ENCODE measurements at places on chromosomes 5 and 9.

DNA sequence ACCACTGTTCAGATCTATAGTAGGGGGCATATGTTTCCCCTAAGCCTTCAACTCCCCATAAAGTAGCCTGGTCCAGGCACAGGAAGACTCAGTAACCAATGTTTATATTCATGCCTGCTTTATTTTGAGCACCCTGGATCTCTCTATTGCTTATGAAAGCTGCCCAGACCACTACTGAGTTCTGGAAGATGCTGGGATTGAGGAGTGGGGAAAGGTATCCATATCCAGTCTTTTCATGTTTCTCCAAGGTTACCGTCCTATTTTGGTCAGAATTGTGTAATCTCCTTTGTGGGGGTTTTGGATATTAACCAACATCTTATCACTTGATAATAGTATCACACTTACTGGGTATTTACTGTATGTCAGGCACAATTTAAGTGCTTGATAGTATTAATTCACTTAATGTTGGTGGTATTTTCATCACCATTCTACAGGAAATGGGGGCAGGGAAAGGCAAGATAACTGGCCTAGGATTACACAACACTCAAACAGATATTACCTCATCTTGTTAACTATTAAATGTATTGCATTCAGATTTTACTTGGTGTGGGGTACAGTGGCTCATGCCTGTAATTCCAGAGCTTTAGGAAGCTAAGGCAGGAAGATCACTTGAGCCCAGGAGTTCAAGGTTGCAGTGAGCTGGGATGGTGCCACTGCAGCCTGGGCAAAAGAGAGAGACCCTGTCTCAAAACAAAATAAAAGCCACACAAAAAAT lies 36.3 kb downstream of the RUSC2 start:
- peak; percentile 67 for DNase-seq

GRCh38 chr5:22673131-22673530 lies 180.0 kb downstream of the CDH12 start:
- no peak for DNase-seq

- DNase-seq: no peak
Measured at GRCh38 chr5:77867914-77868313, 91.8 kb upstream of the TBCA start.

- no peak for DNase-seq
Measured at GRCh38 chr9:37806271-37806670, 5.7 kb downstream of the DCAF10 start.

DNA sequence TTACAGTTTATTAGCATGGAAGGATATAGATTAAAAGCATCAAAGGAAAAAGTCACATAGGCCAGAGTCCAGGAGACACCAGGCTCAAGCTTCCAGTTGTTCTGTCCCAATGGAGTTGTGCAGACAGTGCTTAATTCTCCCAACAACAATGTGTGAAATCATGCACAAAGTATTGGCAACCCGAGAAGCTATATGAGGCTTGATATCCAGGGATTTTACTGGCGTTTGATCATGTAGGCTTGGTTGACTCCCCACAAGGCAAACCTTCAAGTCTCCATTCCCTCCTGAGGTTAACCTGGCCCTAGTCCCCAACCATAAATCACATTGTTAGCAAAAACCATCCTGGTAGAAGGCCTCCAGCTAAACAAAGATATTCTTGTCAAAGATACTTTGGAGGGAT lies 141.5 kb downstream of the ADAMTS19 start:
- no peak for DNase-seq

DNA sequence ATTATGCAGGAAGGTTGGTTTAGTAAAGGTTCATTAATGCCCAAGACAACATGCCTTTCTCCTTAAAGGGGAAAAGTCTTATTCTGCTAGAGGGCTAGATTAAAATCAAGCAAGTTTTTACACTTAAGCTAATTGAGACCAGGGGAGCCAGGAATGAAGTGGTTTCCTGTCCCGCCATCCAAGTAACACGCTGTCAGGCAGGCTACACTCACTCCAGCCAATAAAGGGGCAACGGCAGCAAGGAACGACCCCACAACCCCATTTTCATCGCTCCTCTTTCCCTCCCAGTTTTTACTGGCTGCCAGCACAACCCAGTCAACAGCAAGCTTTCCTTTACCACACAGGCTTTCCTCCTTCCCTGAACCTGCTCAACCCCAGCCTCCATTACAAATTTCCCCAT lies 225.1 kb downstream of the DCP2 start:
- no peak for DNase-seq

DNA sequence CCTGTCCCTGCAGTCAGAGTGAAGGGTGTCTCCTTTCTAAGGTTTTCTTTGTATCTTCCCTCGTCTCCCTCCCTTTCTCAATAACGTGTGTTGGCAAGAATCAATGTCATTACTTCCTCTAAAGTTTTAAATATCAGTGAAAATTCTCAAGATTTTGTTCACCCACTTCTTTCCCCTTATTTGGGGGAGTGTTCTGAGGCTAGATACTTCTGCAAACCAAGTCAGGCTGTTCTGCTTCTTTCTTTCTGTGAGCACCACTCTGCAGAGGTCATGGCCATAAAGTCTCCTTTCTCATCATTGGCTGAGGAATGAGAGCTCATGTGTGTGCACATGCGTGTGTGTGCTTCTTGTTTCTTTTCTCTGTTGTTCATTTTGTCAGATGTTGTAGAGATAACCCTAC lies 26.6 kb upstream of the SPATA31C2 start:
- DNase-seq: no peak

- no peak for DNase-seq
Measured at GRCh38 chr9:105833271-105833975, 139.1 kb downstream of the TMEM38B start.

DNA sequence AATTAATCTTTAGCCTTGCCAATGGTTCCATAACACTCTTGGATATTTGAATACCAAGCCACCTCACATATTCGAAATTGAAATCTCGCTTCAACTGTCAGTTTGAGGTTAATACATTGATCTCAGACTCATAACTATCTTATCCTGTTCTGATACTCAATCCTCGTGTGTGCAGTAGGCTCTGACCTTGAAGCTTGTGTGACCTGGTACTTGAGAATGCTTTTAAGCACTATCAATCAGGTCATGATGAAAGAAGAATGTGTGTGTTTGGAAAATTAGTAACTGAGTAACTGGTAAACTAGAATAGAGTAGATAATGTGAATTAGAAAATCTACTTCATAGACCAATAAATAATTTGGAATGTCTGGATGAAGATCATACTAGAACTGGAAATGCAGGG lies 1266.7 kb downstream of the MAT2B start:
- DNase-seq: no peak

DNA sequence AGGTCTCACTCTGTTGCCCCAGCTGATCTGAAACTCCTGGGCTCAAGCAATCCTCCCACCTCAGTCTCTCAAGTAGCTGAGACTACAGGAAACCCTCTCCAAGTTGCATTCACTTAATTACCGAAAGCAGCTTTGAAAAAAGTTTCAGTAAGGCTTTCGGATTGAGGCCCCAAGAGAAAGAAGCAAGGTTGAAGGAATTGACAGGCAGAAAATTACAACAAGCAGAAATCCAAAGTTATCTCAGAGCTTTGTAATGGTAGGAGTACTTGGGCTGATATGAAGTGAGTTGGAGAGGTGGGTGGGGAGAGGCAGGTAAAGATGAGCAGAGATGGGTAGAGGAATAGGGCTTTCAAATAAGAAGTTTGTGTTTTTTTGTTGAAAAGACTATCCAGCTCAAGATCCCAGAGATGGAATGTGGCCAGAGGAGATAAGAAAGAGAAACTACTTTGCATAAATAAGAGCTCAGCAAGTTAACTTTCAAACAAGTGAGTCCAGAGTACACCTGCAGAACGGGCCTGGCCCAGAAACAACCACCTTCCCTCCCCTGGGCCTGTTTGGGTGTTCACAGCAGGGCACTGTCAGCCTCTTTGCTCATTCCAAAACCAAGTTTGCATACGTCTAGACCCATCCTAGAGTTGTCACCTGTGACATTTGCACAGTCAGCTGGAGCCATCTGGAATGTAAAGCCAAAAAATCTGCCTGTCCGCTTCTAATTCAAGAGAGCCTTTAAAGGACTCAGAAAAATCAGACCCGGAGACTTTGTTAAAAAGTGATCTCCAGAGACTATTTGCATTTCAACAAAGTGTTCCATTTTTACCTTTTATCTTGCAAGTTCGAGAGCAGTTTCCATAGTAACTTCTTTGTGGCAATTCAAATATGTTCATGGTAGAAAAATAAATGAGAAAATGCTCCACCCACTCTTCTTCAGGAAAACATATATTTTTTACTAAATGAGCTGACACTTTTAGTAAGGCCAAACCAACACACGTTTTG lies 2.2 kb upstream of the CLINT1 start:
- DNase-seq: no peak

GRCh38 chr5:172897481-172898217 lies 61.6 kb upstream of the RPL26L1 start:
- DNase-seq: peak; percentile 100

DNA sequence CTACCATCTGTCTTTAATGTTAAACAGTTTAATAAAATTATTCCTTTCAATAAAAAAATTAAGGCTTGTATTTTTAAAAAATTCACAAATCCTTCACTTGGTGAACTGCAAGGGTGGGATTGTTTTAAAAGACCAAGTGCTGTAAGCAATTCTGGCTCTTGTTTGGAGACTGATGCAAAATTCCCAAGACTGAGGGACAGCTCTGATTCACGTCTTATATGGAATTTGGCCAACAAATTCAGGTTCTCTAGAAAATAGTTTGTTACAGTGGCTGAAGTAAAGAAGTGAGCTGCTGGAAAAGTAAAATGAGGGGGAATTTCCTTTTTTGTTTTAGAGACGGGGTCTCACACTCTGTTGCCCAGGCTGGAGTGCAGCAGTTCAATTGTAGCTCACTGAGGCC lies 58.3 kb downstream of the PRELID2 start:
- peak; percentile 62 for DNase-seq

DNA sequence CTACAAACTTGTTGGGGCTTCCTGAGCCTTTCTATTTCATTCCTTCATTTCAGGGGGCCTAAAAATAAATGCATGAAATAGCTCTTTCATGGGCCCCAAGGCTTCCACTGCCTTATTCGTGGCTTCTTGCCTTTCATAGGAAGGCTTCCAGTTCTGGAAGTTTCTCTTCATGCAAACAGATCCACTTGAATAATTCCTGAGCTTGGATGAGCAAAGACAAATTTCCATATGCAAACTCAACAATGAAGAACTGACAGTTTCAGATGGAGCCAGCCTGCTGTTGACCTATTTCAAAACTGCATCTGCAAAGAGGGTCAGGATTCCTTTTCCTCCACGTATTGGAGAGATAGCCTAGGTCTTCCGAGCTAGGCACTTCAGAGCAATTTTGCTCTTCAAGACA lies 142.1 kb downstream of the MLLT3 start:
- DNase-seq: no peak

- DNase-seq: no peak
Measured at GRCh38 chr5:180640611-180640860, 8.9 kb downstream of the FLT4 start.

DNA sequence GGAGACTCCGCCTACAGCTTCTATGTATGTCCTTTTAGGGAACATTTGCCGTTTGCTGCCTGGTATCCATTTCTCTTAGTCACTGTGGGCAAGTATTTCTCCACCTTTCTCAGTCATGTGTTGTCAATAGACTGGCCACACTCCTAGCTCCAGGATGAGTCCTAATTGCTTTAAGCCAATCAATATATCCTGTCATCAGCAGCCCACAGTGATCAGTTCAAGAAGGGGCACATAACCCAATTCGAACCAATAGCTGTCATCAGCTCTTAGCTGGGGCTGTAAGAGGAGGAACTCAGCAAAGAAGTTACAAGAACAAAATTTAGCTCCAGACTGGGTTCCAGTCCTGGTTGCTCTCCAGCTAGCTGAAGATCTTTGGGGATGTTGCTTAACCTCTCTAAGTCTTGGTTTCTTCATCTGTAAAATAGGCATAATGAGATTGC lies 70.7 kb upstream of the MAN2A1 start:
- DNase-seq: no peak

DNA sequence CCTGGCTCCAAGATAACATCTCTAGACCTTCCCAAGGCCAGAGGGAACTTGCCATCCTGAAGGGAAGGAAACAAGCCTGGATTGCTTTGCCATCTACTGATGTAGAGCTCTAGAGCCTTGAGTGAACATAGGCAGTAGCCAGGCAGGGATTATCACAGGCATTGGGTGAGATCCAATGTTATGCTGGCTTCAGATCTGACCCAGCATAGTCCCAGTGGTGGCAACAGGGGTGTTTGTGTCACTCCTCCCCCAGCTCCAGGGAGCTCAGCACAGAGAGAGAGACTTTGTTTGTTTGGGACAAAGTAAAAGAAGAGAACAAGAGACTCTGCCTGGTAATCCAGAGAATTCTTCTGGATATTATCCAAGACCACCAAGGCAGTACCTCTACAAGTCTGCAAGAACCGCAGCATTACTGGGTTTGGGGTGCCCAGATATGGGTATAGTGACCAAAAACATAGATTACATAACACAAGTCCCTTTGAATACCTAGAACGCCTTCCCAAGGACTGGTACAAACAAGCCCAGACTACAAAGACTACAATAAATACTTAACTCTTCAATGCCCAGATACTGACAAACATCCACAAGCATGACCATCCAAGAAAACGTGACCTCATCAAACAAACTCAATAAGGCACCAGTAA lies 137.6 kb upstream of the DAPK1 start:
- DNase-seq: no peak

GRCh38 chr9:98359569-98359968 lies 104.1 kb upstream of the TBC1D2 start:
- no peak for DNase-seq

DNA sequence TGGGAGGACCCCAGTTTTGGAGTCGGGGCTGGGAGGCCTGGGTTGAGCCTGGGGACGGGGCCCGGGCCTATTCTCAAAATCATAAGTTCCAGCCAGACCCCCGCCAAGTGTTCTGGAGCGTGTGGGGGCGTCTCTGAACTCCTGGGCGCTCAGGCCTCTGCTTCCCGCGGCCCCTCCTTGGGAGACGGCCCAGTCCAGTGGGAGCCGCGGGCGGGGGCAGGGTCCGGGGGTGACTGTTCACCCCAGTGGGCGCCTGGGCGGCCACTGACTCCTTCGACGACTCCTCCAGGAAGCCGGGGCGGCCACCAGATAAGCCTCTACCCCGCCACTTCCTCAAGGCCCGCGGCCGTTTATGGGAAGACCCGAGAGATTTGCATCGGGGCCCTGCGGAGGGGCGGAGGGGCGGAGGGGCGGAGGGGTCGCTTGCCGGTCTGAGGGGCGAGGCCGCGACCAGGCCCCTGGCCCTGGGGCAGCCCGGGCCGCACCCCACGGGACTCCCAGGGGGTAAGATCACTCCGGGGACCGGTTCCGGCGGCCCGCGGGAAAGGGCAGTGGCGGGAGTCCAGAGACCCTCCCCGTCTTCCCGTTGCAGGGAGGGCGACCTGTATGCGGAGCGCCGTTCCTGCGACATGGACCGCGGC lies 655 bp downstream of the TOR4A start:
- no peak for DNase-seq

GRCh38 chr5:130350131-130350530 lies 445.9 kb downstream of the CHSY3 start:
- DNase-seq: peak; percentile 23

- DNase-seq: no peak
Measured at GRCh38 chr5:125503946-125504345, 757.5 kb upstream of the ZNF608 start.
